ENCODE measurements at places on chromosomes 3 and 15.

DNA sequence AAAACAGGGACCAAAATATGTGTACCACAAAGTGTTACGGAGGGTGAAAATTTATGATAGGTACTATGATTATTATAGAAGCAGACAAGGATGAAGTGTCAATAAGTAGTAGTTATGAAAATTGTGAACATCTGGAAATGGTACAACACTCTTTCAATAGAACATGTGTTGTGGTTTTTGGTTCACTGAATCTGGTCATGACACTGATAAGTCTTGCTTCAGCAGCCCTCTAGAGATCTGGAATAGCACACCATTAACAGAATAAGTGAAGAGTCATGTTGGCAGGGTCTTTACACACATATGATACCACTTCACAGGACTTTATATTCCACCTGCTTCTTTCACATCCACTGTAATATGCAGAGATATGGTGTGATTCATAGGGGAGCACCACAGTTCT is 985.2 kb upstream of the SEMA6D start:
- DNase-seq, result no peak

GRCh38 chr3:179074656-179075055 is 3.0 kb upstream of the ZMAT3 start:
- DNase-seq, result no peak

- no peak for DNase-seq
These were observed 133.7 kb upstream of the OSTN start for GRCh38 chr3:191065181-191065805.

- DNase-seq, result peak; percentile 84
These were observed 46.9 kb downstream of the NR1D2 start for GRCh38 chr3:23991683-23992628.

GRCh38 chr3:188624384-188624783 is 470.4 kb downstream of the LPP start:
- peak; percentile 57 for DNase-seq

- no peak for DNase-seq
These were observed 274.3 kb upstream of the CNTN4 start for GRCh38 chr3:1824359-1824758.

DNA sequence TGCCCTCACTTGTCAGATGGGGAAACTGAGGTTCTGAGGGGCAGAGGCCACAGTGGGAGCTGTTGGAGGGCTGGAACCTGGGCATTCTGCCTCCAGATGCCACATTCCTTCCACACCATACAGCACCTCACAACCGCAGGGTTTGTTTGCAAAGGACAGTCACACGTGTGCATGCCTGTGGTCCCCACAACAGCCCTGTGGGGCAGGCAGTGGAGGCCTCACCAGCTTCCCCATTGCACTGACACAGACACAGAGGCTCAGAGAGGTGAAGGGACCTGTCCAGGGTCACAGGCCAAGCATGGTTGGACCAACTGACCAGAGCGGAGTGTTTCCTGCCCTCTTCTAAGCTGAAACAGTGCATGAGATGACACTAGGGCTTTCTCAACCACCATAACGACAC is 75.2 kb upstream of the SEC13 start:
- no peak for DNase-seq

- DNase-seq, result no peak
These were observed 400 bp downstream of the RAB43 start for GRCh38 chr3:129121016-129121791.

DNA sequence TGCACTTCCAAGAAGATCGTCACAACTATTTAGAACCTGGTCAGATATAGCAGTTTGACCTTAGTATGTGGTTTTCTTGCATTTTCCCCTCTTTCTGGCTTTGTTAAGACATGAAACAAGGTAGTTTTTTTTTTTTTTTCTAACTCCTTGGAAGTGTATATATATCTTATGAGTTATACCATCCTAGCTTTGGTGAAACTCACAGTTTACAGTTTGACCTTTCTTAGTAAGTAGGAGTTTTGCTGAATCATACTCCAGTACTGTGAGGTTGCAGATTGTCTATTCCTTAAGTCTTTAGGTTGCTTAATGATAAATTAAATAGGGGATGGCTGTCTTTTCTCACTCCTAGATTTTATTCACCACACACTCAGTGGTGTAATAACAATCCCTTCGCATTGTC is 325.0 kb downstream of the RBMS3 start:
- DNase-seq, result no peak

- DNase-seq, result no peak
These were observed 98.2 kb upstream of the NR2E3 start for GRCh38 chr15:71712182-71712581.

- DNase-seq, result peak; percentile 62
These were observed at the start of gene DOCK3 for GRCh38 chr3:50674349-50675178. TSS of gene DOCK3 (plus strand) at chr3:50674927. CDS start at chr3:50675264, 337 bp downstream.

DNA sequence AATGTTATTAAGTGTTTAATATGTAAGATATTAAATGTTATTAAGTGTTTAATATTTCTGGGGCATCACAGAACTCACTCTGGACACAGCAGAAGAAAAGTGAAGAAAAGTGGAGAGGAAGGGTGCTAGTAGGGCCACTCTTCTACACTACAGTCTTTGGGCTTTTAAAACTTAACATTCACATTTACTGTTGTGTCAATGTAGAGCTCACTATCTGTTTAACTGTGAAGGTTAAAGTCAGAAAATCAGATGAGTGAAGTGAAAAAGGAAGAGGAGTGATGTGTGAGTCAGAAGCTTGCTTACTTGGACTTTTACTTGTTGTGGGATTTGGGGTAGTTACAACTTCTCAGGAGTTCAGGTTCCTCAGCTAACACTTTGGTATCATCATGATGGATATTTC is 145.3 kb upstream of the DNAJC19 start:
- DNase-seq, result no peak

- DNase-seq, result no peak
These were observed 53.2 kb downstream of the CHL1 start for GRCh38 chr3:249587-250262.
